ENCODE measurements at places on chromosomes 13 and 19.
A peak's percentile ranks its signal among the peaks of the same experiment; 100 is the strongest.

- DNase-seq, result no peak
These were observed 182.5 kb downstream of the POU4F1 start for GRCh38 chr13:78420814-78421213.

DNA sequence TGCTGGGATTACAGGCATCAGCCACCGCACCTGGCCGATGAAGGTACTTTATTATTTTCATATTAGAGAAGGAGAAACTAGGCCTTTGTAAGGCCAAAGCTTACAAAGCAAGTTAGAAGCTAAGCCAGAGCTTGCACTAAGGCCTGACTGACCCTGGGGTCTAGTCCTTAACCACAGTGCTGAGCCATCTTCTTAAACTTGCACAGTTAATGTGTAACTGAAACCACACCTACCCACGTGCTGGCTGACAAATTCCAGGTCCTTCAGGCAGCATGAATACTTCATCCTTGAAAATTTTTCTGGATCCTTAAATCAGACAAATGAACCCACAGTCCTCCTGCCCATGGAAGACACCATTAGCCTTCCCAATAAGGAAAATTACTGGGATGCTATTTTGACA is 880.6 kb downstream of the UQCRFS1 start:
- DNase-seq, result no peak

DNA sequence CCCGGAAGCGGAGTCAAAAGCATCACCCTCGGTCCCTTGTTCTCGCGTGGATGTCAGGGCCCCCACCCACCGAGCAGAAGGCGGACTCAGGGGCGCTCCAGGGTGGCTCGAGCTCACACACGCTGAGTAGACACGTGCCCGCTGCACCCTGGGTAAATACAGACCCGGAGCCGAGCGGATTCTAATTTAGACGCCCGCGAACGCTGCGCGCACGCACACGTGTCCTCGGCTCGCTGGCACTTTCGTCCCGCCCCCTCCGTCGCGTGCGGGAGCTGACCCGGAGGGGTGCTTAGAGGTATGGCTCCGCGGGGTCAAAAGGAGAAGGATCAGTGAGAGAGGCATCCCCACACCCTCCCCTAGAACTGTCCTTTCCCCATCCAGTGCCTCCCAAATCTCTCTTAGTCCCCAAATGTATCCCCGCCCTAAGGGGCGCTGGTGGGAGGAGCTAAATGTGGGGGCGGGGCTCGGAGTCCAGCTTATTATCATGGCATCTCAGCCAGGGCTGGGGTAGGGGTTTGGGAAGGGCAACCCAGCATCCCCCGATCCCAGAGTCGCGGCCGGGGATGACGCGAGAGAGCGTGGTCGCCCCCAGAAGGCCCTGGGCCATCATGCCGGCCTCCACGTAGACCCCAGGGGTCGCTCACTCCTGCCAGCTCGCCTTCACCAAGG is 451 bp upstream of the ICAM5 start:
- DNase-seq, result no peak

DNA sequence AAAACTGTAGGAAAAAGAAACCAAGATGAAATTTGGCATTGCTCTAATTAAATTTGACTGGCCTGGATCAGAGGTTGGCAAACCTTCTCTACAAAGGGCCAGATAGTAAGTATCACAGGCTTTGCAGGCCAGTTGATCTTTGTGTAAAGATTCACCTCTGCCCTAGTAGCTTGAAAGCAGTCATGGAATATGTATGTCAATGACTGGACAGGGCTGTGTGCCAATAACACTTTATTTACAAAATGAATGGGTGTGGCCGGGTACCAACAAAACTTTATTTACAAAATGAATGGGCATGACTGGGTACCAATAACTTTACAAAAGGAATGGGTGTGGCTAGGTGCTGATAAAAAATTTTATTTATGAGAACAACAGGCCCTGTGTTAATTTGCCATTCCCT is 20.0 kb downstream of the SIN3B start:
- DNase-seq, result no peak

GRCh38 chr19:12194827-12195731 is 32.2 kb downstream of the ZNF136 start:
- peak; percentile 52 for DNase-seq

DNA sequence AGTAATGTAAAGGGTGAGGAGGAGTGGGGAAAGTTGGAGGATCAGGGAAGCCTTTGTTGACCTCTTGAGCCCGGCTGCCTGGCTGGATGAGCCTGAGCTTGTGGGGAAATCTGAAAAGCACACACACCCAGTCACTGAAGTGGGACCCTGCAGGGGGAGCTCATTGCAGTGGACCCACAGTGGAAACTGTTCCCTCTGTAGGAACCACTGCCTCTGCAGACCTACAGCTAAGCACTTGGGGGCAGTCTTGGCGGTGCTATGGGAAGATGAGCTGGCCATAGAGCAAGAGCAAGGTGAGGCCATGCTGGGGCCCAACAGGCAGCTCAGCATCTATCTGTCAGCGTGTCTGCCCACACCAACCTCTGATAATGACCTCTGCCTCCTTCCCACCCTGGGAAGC is 294.8 kb downstream of the TSHZ3 start:
- DNase-seq, result peak; percentile 79

- peak; percentile 70 for DNase-seq
These were observed 469.8 kb downstream of the DCT start for GRCh38 chr13:94009701-94010100.

- peak; percentile 50 for DNase-seq
These were observed at the start of gene EBI3 for GRCh38 chr19:4229179-4229931. Gene EBI3 (plus strand): TSS chr19:4229523. CDS start chr19:4229551, 28 bp downstream.

- no peak for DNase-seq
These were observed 4.4 kb upstream of the TUBA3C start for GRCh38 chr13:19185865-19186645.

DNA sequence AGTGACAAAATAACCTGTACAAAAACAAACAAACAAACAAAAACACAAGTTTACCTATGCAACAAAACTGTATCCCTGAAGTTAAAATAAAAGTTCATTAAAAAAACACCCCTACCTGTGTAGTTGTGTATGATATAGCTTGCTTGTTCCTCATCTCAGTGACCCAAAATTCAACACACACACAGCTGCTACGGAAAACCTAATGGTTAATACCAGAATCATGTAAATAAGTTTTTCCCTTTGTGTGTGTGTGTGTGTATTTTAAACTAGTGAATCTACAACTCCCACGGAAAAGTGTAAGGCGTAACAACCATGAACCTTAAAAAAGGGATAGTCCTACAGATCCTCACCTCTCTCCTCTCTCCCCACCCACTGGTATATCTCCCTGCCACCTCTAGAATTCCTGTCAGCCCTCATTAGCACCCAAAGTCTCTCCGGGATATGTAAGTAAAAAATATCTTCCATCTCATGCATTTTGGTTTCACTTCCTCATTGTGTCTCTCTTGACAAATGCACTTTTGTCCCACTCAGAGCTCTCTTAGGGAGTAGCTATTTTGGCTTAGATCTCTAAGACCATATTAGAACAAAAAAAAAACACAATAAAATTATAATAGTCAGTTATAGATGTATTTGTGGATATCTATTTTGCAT is 2236.5 kb downstream of the PCDH9 start:
- no peak for DNase-seq

GRCh38 chr13:76745261-76746200 is 140.7 kb downstream of the KCTD12 start:
- no peak for DNase-seq

GRCh38 chr19:17105556-17105955 is 30.0 kb downstream of the MYO9B start:
- no peak for DNase-seq

DNA sequence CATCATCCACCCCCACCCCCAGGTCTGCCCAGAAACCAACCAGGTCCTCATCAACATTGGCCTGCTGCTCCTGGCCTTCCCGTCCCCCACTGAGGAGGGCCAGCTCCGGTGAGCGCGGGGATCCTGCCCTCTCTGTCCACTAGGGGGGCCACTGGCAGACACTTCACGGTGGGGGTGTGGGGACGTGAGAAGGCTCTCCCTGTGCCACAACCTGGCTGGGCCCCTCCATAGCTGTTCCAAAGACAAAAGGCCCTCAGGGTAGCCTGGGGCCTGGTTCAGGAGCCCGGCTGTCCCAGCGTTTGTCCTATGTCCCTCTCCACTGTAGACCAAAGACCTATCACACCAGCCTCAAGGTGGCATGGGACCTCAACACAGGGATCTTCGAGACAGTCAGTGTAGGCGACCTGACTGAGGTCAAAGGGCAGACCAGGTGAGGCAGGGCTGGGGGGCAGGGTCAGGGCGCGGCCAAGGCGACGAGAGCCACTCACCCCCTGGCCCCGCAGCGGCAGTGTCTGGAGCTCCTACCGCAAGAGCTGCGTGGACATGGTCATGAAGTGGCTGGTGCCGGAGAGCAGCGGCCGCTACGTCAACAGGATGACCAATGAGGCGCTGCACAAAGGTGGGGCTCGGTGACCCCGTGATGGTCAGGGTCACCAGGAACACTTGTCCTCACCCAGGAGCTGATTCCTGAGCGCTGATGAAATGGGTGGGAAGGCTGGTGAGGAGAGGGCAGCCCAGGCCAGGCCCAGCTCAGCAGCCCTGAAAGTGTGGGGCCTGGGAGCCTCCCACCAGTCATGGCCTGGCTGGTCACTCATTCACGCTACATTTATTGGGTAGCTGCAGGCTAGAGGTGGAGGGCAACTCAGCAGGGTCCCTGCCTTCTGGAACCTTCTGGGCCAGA is 7.9 kb downstream of the DCAF15 start:
- no peak for DNase-seq

DNA sequence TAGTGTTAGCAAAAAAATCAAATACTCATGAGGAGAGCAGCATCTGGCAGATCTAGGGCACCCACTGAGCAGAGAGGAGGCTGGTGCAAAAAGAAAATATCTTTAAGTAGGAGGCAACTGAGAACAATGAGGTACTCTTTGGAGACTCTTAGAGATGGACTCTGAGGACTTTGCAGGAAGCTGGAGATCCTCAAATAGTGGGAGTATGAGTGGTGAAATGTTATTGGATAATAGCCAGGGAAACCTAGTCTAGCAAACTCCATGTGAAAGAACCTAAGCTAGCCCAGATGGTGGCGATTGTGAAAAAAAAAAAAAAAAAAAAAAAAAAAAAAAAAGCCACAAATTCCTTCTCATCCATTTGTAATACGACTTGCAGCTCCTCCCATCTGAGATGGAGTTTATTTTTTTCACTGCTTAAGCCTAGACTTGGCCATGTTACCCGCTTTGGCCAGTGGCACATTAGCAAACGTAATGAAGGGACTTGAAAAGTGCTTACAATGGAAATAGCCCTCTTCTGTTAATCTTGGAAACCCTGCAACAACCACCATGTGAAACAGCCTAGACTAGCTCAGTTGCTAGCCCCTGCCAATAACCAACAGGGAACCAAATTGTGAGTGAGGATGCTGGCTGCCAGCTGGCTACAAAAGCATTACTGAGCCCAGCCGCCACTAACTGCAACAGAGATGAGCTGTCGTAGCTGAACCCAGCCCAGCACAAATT is 476.2 kb downstream of the KLF12 start:
- DNase-seq, result peak; percentile 70

GRCh38 chr13:100300708-100301107 is 211.8 kb downstream of the PCCA start:
- no peak for DNase-seq

- no peak for DNase-seq
These were observed 1464.3 kb downstream of the UQCRFS1 start for GRCh38 chr19:27748551-27749152.

DNA sequence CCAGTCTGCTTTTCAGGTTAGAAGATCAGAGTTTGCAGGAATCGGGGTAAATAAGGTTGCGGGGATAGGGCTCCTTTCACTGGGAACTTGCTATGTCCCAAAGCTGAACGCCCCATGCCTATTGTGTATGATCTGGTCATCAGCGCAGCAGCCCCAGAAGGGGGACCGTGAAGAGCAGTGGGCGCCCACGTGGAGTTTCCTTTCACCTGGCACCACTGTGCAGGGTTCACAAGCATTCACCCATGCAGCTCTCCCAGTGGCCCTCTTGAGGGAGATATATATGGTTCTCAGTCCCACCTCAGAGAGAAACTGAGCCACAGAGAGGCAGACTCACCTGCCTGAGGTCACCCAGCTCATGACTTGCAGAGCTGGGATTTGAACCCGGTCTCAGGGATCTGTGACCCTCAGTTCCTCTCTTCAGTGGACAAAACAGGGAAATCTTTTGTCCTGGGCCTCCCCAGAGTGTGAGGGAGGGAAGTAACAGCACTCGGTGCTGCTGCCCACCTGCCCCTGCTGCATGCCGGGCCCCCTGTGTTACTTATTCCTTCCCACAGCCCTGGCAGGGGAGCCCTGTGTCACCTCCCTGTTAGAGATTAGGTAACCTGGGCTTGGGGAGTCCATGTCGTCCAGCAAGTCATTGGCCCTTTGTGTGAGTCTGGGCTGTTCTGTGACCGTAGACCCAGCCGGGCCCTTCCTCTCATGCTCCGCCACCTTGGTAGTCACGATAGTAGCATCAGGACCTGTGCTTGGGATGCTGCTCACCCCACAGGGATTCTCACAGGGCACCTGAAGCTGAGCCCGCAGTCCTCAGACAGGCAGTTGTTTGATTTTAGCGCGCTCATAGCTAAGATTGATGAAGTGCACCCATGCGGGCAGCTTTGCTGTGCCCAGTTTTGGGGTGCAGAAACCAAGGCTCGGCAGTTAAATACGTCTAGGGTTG is 27.9 kb downstream of the PPP5C start:
- no peak for DNase-seq

DNA sequence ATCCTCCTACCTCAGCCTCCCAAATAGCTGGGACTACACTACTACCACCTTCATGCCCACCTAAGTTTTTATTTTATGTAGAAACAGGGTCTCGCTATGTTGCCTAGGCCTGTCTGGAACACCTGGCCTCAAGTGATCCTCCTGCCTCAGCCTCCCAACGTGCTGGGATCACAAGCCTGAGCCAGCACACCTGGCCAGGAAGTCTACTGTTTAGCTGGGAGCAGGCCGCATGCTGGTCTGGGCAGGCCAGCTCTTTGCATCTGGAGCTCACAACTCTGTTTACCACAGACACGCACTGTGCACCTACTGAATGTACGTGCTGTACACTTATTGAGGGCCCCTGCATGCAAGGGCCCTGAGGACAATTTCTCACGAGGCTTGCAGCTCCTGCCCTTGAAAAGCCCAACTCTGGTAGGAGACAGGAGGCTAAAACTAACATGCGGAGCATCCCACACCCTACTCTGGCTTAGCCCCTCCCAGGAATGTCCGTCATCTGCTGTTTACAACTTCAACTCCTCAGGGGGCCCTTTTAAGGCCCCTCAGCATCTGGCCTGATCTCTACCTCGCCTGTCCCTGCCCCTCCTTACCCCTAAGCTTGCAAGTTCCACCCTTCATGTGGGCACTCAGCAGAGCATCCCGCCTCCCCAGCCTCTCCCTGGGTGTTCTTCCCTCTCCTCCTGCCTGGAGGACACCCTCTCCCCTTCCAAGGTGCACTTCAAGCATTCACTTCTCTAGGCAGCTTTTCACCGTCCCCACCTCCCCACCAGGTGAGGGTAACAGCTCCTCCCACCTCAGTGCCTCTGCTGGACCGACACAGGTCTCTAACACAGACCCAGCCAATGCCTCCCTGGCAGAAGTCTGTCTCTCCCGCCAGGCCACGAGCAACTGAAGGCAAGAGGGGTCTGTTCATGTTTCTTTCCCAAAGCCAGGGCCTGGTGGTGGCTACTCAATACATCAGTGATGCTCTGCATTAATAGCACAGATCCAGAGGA is 114.2 kb upstream of the UQCRFS1 start:
- no peak for DNase-seq

Measured in fibroblast of upper back skin (primary cell).